ENCODE measurements at places on chromosomes 2 and 18.

DNA sequence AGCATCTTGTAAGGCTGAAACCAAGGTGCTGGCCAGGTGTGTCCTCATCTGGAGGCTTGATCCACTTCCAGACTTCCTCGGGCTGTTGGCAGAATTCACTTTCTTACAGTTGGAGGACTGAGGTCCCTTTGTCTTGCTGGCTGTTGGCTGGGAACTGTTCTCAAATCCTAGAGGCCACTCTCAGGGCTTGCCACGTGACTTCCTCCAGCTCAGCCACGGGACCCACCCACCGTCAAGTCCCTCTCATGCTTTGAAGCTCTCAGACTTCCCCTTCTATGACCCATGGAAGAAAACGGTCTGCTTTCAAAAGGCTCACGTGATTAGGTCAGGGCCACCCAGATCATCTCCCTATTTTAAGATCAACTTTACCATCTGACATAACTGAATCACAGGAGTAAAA lies 77.1 kb downstream of the SMAD4 start:
- DNase-seq = no peak

- DNase-seq = no peak
Measured at GRCh38 chr18:68406761-68407160, 308.1 kb downstream of the TMX3 start.

DNA sequence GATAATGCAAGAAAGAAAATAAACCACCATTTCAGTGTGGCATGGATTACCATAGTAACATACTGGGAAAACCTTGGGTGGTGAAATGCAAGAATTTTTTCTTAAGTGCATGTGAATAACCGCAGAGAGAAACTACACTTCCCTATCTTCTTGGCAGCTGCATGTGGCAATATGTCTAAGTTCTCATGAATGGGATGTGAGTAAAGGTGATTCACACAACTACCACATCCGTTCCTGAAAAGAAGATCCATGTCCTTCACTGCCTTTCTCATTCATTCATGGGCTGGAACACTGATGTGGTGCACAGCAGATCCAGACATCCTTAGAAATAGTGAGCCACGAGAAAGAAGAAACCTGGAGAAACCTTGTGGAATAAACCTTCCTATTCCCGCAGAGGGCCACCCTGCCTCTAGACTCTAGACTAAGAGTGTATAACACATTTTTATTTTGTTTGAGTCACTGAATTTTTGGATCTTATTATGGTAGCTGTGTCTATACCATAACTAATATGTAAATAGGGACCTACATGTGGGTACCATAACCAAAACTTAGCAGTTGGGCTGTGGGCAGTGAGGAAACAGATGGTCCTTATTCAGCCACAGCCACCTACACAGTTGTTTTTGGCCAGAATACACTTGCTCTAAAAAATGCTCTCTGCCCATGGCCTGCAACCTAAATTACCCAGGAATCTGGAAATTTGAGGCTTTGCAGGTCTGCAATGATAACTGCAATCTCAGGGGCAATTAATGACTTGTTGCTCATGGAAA lies 573.3 kb downstream of the LRP1B start:
- no peak for DNase-seq

DNA sequence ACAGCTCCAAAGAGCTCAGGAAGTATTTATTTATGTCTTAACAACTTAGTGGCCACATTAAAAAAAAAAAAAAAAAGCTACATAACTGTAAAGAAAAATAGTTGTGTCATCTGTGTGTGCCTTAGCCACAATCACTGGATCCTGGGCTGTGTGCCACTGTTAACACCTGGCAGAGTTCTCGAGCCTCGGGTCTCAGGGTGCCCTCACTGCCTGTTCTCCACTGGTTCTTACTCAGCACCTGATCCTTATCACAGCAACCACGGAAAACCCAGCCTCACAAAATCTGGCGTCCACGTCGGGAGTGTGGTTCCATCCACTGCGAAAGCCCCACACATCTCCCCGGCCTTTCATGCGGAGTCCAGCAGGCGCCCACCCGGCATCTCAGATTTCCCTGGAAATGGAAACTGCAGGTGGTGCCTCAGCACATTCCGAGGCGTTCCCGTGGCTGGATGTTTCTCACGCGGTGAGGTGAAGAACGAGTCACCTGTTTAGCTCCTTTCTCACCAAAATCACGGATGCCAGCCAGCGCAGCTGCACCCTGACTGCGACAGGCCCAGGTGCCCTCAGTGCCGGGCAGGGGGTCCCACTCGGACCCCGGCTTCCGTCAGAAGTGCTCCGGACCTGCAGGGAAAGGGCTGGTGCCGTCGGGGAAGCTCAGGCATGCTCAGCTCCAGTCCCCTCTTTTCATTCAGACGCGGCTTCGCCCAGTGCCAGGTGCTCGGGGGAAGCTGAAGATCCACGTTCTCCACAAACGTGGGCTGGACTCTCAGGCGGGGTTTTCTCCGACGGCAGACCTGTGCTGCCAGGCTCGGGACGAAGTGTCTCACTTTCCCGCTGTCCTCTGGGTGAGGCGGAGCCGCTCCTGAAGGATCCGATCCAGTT lies 198.7 kb upstream of the SALL3 start:
- DNase-seq = no peak

DNA sequence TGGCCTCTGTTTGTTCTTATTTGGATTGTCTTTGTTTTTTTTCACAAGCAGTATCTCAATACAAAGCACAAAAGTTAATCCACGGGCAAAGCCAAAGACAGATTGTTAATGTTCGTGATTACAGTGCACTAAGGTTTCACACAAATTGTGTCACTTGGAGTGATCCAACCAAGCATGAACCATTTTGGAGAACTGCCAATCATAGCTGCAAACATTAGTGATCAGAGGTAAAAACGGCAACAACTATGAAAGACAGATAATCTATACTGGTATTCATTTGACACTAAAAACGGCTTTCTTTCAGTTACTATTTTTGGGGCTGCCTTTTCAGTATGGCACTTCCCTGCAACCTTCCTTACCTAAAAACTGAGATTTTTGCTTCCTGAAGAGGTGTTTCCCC lies 213.1 kb upstream of the GULP1 start:
- no peak for DNase-seq

DNA sequence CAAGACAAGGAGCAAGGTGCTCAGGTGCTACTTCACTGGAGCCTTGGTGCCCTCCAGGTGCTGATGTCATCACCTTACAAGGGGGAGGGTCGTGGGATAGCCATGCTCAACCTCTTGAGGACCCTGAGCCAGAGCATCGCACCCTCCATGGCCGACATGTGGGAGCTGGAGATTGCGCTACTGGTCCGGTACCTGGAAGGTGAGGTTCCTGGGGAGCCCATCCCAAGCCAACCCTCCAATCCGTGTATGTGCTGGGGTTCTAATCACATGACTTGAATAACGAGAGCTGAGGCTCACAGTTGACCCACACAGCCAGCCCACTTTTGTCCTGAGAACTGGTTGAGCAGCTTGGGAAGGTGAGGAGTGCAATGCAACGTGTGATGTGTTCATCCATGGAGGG lies 25.9 kb downstream of the MROH2A start:
- DNase-seq = no peak

DNA sequence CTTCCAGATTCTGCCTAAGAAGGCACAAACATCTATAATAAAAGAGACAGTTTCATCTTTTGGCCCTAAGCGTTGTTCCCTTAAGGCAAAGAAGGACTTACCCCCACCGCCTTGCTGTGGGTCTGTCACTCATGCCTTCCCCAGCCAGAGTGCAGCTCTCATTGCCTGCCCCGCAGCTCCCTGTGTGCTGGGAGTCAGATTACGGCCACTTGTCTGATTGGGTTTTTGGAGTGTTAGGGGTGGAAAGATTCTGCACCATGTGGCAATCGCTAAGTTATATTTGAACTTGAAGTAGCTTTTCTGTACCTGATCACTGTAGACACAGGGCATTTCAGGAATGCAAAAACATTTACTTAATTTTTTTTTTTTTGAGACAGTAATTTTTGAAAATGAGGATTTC lies at the start of gene AQP4:
Gene AQP4 (minus strand): TSS at position 151 of the 400 bp plus-strand sequence. CDS start 18 bp downstream, at position 133.
- DNase-seq = no peak

- DNase-seq = no peak
Measured at GRCh38 chr2:159913900-159914299, 115.9 kb upstream of the CD302 start.

DNA sequence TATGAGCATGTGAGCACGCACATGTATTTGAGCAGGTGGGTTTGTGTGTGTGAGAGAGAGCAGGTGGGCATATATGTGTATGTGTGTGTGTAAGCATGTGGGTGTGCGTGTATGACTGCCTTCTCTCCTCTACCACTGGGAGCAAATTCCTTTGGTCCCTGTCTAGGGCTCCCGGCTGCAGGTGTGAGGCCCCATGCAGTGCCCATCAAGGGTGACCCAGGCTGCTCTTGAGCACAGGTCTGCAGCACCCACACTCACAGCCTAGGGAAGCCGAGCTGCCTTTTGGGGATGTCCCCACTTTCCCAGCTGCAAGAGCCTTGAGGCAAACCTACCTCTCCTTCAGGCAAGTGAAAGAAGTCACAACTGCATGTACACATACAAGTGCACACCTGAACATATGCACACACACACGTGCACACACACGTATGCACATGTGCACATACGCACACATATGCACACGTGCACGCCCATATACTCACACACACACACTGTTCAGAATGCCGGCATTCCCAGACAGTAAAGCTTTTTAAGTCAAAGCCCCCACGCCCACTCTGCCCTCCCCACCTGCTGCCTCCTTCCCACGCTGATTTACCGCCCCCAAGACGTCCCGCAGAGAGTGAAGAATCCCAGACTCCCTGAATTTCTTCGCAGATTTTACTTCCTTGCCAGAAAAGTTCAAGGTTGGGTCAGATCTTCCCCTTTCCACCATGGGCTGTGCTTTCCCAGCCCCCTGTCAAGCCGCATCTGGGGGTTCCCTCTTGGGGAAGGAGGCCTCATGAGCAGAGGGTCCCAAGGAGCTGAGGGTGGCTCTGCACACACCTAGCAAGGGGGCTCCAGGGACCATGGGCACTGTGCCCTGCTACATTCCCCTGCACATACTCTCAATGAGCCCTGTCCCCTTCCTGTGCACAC lies 170.6 kb downstream of the TWIST2 start:
- DNase-seq = no peak

DNA sequence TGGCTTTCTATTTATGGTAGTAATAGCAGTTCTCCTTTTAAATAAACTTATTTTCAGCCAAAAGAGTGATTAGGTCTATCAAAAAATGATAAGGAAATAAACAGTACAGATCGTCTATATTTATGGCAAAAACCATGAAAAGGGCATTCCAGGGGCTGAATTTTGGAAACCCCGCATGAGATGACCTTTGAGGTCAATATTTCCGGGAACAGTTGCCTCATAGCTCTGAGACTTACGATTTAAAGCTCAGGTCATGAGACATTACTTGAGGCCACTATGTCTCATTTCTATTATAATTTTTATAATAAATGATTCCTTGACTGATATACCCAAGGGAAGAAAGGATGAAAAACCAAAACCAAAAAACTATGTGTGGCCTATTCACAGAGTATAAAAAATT lies 101.1 kb downstream of the LDLRAD4 start:
- no peak for DNase-seq

GRCh38 chr2:159146996-159147666 lies 139.4 kb downstream of the WDSUB1 start:
- DNase-seq = no peak

DNA sequence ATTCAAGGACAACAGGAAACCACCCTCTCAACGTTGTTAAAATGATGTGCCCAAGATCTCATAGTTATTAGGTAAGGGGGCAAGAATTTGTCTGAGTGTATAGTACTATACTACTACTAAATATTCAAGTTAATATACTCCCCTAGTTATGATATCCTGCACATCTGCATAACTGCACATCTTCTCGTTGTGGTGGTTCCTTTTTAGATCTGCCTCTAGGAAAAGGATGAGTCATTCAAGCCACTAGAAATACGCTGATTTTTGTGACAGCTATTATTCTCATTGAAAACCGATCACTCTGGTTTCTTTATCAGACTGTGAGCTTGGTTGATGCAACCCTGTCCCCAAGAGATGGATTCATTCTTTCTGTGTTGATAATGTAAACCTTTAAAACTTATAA lies 1067.0 kb upstream of the FANCL start:
- no peak for DNase-seq
